ENCODE measurements at places on chromosomes 1 and 21.

- DNase-seq = no peak
Observed at GRCh38 chr1:161033751-161034150, 5.0 kb downstream of the TSTD1 start.

DNA sequence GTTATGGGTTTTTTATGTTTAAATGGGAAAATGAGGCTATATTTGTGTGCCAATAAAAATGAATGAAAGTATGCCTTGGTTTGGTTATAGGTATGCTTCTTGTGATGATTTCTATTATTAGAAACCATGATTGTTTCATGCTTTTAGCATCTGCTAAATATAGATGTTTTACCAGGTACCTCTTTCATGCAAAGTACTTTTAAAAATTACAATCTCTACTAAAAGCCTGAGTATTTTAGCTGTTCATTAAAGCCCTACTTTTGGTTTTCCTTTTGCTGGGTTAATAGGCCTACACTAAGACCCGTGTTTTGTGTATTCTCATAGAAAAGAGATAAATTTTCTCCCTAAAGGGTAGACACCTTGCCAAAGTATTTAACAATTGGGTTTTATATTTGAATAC is 32.0 kb downstream of the MTF2 start:
- no peak for DNase-seq

GRCh38 chr1:82099170-82099569 is 298.4 kb downstream of the ADGRL2 start:
- no peak for DNase-seq

- no peak for DNase-seq
Observed at GRCh38 chr1:215669806-215670491, 102.8 kb downstream of the KCTD3 start.

- no peak for DNase-seq
Observed at GRCh38 chr1:201452866-201453265, 16.1 kb downstream of the PHLDA3 start.
